Panc1 (cell line): ENCODE measurements at places on chromosomes 16 and 17. TPM values are rescaled to one million over a fixed set of nuclear protein-coding genes. Genes with fewer than 3 reads are reported as not detected.

HOXB8 gene
- 45.9 TPM for total RNA-seq

TBX4 gene
- not detected for total RNA-seq

CCDC144A gene
- 0.57 TPM for total RNA-seq

GINS3 gene
- total RNA-seq: 7.6 TPM

SDF2 gene
- total RNA-seq: 72.1 TPM
